Right lung (tissue), 10 donors: ENCODE measurements at places on chromosomes 3 and 15. TPM values are rescaled to one million over a fixed set of nuclear protein-coding genes. Genes with fewer than 3 reads are reported as not detected.

RNF13 gene
- polyA plus RNA-seq = 84.6 TPM

SLC24A5 gene
- polyA plus RNA-seq = 0.31 TPM

CD96 gene
- polyA plus RNA-seq = 1.6 TPM

IGSF10 gene
- polyA plus RNA-seq = 34.3 TPM

CCDC54 gene
- polyA plus RNA-seq = 0.08 TPM

HACL1 gene
- 22.4 TPM for polyA plus RNA-seq

P2RY12 gene
- polyA plus RNA-seq = 0.89 TPM

LRRC34 gene
- 16.0 TPM for polyA plus RNA-seq

FAM43A gene
- polyA plus RNA-seq = 18.9 TPM

LRRC3B gene
- polyA plus RNA-seq = 3.9 TPM

CPLX3 gene
- not detected for polyA plus RNA-seq

CHRNA7 gene
- 23.1 TPM for polyA plus RNA-seq

CCR8 gene
- not detected for polyA plus RNA-seq
